Right kidney (tissue), 9 donors: ENCODE measurements at places on chromosomes 12 and 14.

DNA sequence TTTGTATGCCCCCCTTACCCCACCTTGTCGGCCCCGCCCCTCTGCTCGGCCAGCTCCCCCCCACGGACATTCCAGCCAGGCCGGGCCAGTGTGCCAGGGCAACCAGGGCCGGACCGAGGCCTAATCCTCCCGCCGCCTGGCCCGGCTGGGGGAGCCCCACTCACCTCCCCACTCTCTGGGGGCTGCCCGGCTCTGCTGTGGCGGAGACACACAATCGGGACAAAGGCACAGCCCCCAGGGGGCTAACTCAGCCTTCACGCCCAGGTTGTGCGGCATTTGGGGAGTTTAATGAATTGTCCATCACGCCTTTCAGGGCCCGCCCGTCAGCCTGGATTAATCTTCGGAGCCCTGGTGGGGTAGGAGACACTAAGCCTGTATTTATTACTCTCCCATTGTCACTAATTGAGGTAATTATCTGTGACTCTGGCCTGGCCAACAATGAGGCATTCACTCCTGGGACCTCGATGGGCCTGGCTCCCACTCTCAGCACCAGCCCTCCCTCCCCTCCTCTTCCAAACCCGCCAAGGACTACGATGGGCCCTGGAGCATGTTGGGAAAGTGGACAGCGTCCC is 8.7 kb downstream of the WNT1 start:
- no peak for DNase-seq

DNA sequence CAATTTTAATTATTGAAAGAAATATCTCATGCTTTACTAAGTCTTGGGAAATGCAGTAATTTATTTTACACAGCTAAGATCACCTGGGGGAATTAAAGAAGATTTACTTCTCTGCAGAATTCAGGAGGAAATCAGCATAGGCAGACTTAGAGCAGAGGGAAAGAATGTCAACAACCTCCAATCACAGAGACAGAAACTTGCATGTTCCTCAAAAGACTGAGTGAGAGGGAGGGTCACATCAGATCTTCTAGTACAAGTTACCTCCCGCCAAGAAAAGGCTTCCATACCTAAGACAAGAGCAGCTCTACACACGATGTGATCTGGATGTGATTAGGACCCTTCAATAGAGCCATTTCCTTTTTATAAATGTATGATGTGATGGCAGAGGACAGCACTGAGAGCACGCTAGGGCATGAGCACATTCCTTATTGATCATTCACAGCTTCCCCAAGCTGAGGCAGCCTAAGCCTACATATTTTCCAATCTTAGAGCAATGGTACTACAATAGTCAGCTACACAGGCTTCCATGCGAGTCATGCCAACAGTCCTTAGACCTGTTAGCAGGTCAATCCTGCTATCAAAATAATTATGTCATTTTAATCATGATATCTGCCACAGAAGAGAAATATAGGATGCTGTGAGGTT is 403.3 kb downstream of the ETNK1 start:
- DNase-seq: no peak

DNA sequence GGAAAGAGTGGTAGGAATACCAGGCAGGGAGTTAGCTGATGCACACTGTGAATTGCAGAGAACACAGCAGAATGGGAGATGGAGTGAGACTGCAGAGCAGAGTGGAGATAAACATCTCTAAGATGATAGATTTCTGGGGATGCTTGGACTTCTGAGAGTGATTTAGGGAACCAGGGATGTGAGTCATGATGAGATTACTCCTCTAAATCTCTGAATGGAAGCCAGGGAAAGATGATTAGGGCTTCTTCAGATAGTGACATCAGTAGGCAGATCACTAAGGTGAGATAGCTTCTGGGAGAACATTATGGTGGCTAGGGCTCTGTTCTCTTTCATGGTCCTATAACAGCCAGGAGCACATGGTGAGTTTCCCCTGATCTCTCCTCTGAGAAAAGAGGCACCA is 501.5 kb upstream of the USP15 start:
- DNase-seq: no peak

- DNase-seq: no peak
These were observed 418.6 kb downstream of the NELL2 start for GRCh38 chr12:44457465-44457864.

GRCh38 chr14:101497684-101498525 is 63.4 kb upstream of the DIO3 start:
- no peak for DNase-seq

GRCh38 chr12:95218150-95219133 is 835 bp downstream of the VEZT start:
- no peak for DNase-seq

DNA sequence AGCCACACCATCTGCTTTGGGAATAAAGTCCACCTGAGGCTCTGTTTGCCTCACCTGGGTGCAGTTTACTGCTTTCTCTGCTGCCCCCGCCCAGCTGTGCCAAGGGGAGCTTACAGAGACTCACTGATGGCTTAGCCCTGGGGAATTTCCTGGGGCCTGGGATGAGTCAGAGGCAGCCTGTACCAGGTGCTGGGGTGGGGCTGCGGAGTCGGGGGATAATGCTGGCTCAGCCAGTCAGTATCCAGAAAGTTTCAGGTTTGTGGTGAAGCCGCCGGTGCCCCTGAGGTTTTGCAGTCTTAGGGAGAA is 22.3 kb downstream of the PLEKHG3 start:
- DNase-seq: no peak

- DNase-seq: no peak
These were observed 288.4 kb downstream of the FBXL14 start for GRCh38 chr12:1305791-1306500.

DNA sequence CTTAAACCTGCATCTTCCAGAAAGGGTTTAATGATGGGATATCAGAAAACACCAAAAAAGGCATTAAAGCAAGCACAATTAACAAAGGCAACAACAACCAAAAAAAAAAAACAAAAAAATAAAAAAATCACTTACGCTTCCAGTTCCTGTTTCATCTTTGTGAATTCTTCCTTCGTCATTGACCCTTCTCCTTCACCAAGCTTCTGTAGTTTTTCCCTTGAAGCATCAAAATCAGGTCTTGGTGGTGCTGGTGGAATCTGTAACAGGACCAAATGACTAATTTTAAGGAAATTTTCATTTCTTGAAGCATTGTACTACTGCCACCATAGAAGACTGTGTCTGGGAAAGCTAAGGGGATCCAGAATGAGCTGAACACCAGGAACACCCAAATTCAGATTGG is 24.5 kb downstream of the SNX6 start:
- DNase-seq: no peak

GRCh38 chr12:78534311-78534710 is 330.3 kb upstream of the SYT1 start:
- DNase-seq: no peak

DNA sequence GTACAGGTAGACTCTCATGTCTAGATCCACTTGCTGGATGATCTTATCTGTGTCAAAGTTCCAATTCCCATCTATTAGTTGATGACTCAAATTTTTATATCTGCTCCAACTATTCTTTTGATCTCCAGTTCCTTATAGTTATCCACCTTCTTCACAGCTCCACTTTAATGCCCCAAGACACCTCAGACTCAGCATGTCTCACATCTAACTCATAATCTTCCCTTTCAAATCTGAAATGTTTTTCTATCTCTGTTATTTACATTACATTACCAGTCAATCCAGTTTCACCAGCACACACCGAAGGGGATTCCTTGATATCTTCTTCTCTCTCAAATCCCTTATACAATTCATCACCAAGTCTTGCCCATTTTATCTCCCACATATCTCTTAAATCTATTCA is 3.7 kb upstream of the METAP2 start:
- DNase-seq: no peak

- no peak for DNase-seq
These were observed 862 bp downstream of the KLRB1 start for GRCh38 chr12:9606736-9607372.

DNA sequence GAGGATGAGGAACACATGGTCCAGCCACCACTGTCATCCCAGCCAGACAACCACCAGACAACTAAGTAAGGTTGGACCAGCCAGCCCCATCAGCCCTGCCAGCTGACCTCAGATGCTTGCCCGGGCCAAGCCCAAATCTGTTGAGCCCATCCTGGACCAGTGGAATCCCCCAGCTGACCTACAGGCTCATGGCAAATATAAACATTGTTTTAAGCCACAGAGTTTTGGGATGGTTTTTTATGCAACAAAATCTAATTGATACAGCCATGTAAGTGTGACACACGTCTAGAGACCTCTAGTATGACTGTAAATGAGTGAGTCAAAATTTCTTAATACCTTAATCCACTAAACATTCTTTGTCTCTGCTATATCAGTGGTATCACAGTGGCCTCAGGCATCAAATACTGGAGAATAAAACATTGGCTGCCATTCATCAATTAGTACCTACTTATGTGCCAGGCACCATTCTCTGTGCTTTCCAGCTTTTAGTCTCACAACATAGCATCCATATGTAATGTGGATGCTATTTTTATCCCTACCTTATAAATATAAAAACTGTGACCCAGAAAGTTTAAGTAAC is 24.2 kb upstream of the NT5DC3 start:
- DNase-seq: no peak

DNA sequence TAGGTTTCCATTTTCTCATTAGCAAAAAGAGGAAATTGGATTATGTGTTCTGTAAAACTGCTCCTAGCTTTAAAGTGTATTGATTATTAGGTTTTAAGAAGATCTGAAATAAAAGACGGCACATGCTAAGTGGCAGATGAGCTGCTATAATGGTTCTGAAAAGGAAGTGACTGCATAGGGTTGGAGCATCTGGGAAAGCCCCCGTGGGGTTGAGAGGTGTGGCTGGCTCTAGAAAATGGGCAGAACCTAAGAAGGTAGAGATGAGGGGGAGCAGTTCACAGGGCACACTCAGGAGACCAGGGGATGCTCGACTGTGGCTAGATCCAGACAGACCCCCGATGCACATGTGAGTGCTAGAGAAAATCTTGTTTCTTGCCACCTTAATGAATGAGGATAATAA is 1.9 kb downstream of the IFNG-AS1 start:
- no peak for DNase-seq

GRCh38 chr12:84874825-84875139 is 37.8 kb downstream of the SLC6A15 start:
- no peak for DNase-seq
